ENCODE measurements at places on chromosomes 11 and 22.

DNA sequence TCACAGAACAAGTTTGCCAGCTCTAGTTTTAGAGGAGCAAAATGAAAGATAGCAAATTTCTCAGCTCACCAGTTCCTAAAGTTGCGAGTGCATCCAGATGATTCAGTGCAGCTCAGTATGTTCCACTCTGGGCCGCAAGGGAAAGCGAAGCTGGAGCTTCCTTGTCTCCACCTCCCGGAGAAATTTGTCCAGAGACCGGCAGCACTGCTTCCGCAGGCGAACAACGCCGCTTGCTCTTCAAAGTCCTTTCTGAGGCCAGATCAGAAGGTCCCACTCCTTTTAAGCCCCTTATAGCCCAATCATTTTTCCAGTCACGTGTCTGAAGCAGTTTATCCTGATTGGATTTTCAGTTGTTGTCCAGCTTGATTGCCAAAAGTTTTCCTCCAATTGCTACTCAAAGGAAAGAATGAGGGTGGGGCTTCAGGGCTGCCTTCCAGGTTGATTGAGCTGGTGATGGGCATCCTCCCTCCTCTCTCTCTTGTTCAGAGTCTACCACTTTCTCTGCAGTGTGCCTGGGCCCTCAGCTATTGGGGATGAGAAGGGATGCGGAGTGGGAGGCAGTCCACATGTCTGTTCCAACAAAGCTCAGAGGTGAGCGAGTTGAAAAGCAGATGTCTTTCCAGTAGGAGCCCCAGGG is at the start of gene ZNF280A:
TSS of gene ZNF280A (minus strand) at position 251 of the 637 bp plus-strand sequence. CDS start 4,640 bp downstream, outside the sequence.
- no peak for DNase-seq

DNA sequence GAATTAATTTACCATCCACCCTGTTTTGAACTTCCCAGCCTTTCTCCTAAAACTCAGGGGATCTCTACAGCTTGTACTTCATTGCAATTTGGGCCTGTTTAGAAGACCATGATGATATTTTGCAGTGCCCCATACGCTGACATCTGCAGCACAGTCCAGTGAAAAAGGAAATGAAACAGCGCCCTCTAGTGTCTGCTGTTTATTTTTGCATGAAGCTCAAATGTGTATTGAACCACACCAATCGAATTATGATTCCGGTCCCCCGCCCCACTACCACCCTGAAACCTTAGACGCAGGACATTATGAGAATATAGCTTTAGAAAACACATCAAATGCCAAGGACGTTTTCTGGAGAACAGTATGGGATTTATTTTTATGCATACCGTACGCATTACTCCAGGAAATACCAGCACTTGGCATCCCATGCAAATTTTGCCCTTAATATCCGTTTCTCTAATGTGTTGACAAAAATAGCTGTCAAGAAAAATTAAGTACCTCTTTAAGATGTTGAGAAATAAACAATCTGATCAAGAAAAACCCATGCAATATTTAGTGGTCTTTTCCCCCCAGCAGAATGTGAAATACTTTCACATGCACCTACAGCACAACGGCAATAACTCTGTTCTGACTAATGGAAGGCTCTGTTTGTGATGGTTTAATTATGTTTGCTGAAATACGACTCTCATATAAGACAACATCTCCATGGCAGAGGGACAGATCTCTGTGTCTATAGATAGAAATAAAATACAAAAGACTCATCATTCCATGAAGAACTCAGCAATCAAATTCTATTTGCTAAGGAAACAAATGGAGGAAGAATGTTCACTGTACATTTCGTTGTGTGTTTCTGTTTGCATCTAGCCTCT is 93.9 kb downstream of the TECTA start:
- DNase-seq: peak; percentile 52

- DNase-seq: no peak
Observed at GRCh38 chr11:133070791-133071190, 461.5 kb downstream of the OPCML start.

DNA sequence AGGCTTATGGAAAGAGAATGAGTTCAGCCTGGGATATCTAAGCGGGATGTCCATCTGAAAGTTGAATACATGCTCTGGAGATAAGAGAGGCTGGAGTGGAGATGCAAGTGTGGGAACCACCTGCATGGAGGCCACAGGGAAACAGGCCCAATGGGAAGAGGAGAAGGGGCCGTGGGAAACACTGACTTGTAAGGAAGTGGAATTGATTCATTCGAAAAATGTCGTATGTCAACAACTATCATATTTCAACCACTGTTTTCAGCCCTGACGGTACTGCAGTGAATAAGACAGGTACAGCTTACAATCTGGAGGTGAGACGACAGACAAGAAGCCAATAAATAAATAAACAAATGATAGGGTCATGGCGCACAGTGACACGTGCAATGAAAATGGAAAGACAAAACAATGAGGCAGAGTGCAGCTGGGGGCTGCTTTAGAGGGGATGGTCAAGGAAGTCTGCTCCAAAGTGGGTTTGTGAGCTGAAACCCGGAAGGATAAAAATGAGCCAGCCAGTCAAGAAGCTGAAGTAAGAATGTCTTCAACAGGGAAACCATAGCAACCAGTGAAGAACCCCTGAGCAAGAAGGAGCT is 35.9 kb downstream of the EFCAB6 start:
- no peak for DNase-seq

DNA sequence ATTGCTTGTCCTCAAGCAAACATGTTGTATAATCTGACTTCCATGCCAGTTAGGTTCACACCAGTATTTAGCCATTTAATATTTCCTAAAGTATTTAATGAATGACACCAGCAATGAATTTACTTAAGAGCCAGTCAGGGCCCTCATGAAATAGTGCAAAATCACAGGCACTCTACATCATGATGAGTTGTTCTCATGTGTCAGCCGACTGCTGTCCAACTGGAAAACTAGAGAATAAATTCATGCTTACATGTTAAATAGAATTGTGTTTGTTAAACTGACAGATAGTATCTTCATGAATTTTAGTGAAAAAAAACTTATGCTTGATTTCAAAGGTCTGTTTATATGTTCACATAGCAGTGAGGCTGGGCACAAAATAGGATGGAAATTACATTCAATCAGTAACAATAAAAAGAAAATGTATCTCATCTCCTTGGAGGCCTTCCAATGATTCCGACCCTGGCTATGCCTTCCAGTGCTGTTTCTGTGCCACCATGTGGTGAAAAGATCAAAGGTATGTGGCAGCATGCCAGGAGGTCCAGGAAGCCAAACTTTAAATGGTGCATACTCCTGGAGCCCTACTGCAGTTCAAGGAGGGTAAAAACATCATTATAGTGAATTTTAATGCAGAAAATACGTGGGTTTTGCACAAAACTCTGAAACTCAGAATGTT is 45.2 kb downstream of the CTSC start:
- DNase-seq: no peak

GRCh38 chr11:110772863-110773262 is 60.6 kb upstream of the ARHGAP20 start:
- DNase-seq: no peak

GRCh38 chr11:58616594-58616993 is 5.9 kb upstream of the CNTF start:
- no peak for DNase-seq

- DNase-seq: no peak
Observed at GRCh38 chr11:119782006-119782738, 53.2 kb upstream of the NECTIN1 start.

GRCh38 chr11:16891165-16891564 is 123.0 kb downstream of the PLEKHA7 start:
- no peak for DNase-seq

- DNase-seq: no peak
Observed at GRCh38 chr22:28589102-28589750, 90.4 kb downstream of the TTC28 start.

DNA sequence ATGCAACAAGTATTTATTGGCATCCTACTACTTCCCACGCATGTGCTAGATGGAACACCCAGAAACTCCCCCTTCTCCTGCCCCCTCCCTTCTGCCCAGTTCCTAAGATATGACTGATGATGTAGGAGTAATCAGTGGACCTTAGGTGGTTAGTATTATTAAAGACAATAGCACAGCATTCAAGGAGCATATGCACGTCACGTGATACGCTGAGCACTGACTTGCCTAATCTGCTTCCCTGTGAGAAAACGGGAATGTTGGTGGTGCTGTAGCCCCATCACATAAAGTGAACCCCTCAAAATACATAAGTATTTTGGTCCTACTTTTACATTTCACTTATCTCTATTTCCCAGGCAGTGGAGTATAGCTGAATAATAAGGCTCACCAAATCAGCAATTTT is 12.4 kb downstream of the DRD2 start:
- no peak for DNase-seq

DNA sequence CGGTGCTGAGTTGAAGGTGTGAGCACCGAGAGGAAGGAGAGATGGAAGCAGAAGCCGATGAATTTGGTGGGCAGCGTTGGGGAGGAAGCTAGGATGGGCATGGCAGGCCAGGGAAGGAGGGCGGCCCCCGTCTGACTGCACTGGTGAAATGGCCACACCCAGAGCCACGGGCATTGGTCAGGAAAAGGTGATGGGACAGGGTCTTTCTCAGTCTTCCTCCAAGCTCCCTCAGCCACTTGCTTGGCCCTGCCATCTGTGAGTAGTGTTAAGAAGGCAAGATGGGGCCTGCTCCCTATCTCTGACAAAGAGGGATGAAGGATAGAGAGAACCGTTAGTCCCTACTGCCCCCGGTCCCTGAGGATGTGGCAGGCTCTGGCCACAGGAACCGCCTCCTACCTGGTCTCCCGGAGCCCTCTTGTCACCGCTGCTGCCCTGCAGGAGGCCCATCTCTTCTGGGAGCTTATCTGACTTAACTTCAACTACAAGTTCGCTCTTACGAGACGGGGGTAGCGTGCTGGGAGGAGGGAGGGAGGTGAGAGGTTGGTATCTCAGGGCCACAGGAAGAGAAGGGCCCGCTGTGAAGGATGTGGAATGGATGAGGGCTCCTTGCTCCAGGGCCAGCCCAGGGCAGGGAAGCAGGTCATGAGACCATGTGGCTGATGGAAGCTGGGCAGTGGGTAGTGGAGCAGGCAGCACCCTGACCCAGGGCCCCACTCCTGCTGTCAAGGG is 6.8 kb downstream of the MCAM start:
- DNase-seq: no peak

- DNase-seq: no peak
Observed at GRCh38 chr11:102384419-102385079, 37.5 kb downstream of the BIRC2 start.

GRCh38 chr11:9516113-9516512 is 55.3 kb downstream of the ZNF143 start:
- DNase-seq: no peak

- DNase-seq: no peak
Observed at GRCh38 chr11:111095327-111095726, 150.2 kb upstream of the POU2AF2 start.

DNA sequence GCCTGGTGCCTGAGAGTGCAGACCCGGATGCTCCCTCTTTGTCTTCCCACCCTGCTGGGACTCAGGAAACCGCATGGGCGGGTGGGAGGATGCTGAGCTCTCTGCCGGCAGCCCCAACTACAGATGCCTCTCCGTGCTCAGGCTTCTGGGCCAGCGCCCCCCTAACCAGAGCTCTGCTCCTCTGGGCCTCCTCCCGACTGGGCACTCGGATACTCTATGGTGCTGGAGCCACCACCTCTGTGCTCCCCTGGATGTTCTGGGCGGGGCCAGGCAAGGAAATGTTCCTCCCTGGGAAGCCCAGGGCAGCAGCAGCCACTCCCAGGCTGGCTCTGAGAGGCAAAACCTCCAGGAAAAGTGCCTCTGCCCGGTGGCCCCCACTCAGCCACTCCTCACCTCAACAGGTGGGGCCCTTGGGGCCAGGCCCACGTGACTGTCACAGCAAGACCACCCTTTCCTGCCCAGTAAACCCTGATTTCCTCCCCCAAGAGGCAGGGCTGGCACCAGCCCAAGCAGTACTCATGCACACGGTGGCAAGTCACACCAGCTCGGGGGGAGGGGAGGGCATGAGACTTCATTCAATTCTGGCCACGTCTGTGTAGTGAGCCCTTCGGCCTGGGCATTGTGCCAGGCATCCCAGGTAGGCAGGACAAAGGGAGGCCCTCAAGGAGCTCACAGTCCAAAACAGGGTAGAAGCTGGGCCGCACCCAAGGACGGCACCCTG is 54.7 kb upstream of the TCF20 start:
- no peak for DNase-seq

DNA sequence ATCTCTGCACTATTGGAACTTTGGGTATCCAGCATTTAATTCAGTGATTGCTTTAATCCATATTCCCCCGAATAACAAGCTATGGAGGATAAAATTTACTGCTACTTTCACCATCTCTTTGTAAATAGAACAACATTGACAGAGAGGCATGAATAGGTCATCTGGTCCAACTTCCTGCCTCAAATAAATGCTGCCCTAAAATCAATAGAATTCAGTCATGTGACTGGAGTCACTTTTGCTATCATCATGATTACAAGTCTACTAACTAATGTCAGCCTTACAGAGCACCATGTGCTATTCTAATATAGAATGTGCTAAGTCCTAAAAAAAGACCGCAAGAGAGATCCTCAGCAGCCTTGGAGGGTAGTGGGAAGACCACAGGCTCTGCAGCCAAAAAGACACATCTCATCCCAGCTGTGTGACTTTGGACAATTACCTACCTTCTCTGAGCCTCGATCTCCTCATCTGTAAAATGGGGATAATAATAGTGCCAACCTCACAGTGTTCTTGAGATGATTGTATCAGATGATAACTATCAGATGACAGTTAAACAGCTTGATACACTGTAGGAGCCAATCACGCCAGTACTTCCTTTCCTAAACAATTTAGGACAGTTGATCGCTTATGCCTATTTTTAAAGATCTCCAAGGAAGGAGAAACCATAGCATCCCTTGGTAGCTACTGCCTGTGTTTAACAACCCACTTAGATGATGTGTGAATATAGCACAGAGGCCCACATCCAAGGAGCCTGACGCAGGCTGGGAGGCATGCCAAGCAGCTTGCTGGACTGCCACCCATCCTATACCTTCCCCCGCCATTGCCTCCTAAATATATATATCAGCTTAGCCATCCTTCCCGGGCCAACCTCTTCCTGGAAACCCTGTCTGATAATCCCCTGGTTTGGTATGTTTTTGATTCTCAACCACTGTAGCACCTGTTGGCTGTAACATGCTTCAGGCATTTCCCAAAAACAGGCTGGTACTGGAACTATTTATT is 77.3 kb upstream of the PHF21A start:
- DNase-seq: no peak

DNA sequence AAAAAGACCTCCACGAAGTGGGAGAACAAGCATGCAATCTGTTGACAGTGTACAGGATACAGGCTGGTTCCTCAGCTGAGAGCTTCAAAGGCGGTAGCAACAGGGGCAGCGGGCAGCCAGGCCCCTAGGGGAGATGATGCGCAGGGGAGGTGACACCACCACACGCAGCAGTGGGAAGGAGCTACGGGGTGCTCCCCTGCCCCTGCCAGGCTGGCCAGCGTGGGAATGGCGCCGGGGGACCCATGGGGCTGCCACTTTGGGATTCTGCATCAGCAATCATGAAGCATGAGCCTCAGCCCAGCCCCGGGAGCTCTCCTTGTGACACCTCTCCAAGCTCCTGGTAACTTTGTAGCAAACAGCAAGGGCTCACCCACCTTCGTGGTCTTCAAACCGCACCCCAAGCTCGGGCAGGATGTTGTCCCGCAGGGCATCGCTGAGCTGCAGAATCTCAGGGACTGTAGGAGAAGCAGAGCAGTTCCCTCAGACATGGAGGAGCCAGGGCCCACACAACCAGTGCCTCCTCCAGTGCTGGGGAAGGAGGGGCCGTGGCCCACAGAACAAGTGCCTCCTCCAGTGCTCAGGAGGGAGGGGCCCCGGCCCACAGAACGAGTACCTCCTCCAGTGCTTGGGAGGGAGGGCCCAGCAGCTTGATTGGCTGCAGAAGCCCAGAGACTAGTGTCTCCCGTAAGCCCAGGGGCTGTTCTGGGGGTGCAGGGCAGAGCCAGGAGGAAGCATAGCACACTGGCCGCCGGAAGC is 14.6 kb upstream of the NAP1L4 start:
- no peak for DNase-seq

GRCh38 chr11:102393272-102393730 is 46.3 kb downstream of the BIRC2 start:
- DNase-seq: no peak

Measured in stimulated activated naive CD8-positive, alpha-beta T cell treated with anti-CD3 and anti-CD28 coated beads, Interleukin-15, amount 100 ng/mL, for 72 hours (primary cell).